ENCODE measurements at places on chromosomes 2 and 18. TPM values are rescaled to one million over a fixed set of nuclear protein-coding genes. Genes with fewer than 3 reads are reported as not detected.
A peak's percentile ranks its signal among the peaks of the same experiment; 100 is the strongest.

The OSBPL1A gene
- 15.0 TPM for total RNA-seq

The CCDC148 gene
- 4.6 TPM for total RNA-seq

DNA sequence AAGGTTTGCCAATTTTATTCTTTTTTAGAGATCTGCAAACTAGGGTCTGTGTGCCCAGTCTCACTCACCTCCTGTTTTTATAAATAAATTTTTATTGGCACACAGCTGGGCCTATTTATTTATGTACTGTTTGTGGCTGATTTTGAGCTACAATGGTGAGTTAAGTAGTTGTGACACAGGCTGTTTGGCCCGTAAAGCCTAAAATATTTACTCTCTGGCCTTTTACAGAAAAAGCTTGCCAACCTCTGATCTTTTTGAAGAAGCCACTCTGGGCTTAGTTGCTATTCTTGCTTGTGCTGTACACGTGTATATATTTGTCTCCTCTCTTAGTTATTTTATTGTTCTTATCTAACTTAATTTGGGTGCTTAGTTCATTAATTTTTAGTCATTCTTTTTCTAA lies 14.5 kb downstream of the NAB1 start:
- DNase-seq, result no peak

- DNase-seq, result no peak
Observed at GRCh38 chr2:207567671-207568070, 37.9 kb downstream of the CREB1 start.

DNA sequence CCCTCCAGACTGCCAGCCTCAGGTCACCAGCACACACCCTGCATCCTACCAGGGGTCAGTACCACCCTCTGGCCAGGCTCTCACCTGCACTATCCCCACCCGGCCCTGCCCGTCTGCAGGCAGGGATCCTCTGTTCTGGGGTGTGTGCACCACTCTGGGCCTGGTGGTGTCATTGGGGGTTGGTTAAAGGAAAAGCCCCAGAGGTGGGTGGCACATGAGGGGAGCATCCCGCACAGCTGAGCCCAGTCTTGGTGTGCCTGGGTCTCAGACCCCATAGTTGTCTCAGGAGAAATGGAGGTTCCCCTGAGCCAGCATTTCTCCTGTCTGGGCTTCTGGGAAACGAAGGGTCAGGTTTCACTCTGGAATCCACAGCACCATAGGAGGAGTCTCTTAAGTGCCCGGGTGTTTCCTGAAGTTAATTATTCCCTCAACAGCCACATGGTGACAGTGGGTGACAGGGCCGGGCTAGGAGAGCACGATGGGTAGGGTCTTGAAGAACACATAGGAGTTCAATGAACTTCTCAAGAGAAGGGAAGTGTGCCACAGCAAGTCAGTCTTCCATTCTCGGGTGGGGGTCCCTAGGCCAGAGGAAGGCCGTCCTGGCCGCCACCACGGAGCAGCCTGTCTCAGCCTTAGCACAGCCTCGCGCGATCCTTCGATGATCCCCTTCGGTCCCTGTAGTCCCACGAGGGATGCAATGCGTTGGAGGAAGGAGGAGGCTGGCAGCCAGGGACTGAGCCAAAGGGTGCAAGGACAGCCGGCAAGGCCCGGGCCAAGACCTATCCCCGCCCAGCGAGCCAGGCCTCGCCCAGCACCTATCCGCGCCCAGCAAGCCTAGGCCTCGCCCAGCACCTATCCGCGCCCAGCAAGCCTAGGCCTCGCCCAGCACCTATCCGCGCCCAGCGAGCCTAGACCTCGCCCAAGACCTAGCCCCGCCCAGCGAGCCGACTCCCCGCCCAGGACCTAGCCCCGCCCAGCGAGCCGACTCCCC lies 1.1 kb upstream of the FARP2 start:
- peak; percentile 56 for DNase-seq

DNA sequence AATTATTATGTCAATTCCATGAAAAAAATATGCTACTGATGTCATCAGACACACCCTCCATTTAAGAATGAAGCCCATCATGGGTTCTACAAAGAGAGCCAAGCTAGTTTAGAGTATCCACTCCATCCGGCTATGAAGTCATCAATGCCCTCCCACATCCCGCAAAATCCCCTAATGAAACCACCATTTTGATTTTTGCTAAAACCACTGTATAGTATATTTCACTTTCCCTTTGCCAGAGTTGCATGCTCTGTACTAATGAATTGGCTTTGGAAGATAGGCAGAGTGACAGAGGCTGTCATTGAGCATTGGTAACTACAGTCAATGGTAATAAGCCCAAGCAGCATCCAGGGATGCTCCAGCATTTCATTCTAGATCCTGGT lies 118.6 kb downstream of the ANKRD44 start:
- DNase-seq, result no peak

- peak; percentile 29 for DNase-seq
Observed at GRCh38 chr2:118223992-118224894, 136.0 kb downstream of the INSIG2 start.

Measured in progenitor cell of endocrine pancreas (in vitro differentiated cells).